ENCODE measurements at places on chromosomes 2 and 18. TPM values are rescaled to one million over a fixed set of nuclear protein-coding genes. Genes with fewer than 3 reads are reported as not detected.

Gene ZSWIM2
- not detected for total RNA-seq

Gene UPP2
- not detected for total RNA-seq

Gene AKAIN1
- not detected for total RNA-seq

DNA sequence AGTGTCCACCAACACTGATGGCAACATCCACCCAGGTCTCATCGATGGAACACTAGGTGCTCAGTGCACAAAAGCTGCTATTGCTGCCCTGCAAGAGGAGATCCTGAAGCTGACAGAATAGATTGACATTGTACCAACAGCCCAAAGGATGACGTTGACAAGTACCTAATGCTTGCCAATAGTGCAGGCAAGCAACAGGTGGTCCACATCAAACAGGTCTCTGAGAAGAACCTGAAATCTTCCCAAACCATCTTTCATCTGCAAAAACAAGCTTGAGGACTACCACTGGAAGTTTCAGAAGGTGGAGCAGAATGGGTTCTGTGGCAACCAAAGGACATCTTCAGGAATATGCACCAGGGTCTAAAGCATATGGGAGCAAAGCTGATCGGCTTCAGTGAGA, 15.8 kb upstream of the PROKR1 start:
- H3K4me1 ChIP-seq, result peaks cover 8% of the 10 kb centered on the region
- no peaks in the 10 kb centered on the region for H3K36me3 ChIP-seq
- no peak for DNase-seq
- no peak overlapping the region for H3K27ac ChIP-seq

All from mesothelial cell of epicardium (in vitro differentiated cells).